ENCODE measurements at places on chromosomes 16 and 17.

GRCh38 chr17:45052052-45052772 is 780 bp upstream of the DCAKD start:
- peak; percentile 17 for DNase-seq

- DNase-seq = no peak
Measured at GRCh38 chr17:50920891-50921586, 54.9 kb upstream of the TOB1 start.

DNA sequence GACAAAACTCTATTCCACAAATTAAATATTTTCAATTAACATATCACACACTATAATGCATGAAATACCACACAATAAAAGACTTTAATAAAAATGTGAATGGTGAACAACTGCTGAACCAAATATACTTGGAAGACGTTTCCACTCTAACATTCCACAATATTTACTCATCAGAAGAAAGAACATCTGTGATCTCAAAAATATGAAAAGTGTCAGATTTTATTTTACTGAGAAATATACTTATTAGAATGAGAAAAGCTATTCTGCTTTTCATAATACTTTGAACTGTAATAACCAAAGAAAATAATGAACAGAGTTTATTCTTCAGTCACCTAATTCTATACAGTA is 181.8 kb upstream of the AXIN2 start:
- no peak for DNase-seq

GRCh38 chr17:3385869-3386816 is at the start of gene OR3A2:
Gene OR3A2, minus strand, starts transcription at chr17:3386308.
- DNase-seq = no peak

DNA sequence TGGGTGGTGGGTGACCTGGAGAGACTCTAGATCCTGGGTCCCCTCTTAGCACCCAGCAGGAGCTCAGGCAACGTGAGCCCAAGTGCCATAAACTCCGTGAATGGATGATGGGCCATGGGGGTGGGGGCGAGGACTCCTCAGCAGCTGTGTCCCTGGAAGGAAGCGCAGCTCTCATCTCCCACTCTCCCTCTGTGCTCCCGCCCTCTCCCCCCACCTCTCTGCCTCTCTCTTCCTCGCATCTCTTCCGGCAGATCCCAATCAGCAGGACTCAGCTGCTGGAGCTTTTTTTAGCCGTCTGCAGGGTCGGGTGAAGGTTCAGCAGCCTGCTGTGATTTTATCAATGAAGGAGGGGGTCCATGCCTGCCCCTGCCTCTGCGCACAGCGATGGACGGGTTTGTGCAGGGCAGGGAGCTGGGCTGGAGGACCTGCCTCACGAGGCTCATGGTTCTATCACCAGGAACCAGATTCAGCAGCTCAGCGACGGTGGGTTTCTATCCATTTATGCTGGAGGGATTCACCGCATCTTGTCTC is 8.3 kb downstream of the CCR7 start:
- no peak for DNase-seq

All from activated CD4-positive, alpha-beta T cell treated with anti-CD3 and anti-CD28 coated beads for 1 hour (primary cell).